Prostate gland (tissue), 2 donors: ENCODE measurements at places on chromosomes 11 and 22. TPM values are rescaled to one million over a fixed set of nuclear protein-coding genes. Genes with fewer than 3 reads are reported as not detected.

The DEPDC7 gene
- total RNA-seq = 2.6 TPM

The SCGB1C1 gene
- not detected for total RNA-seq

The UPK3A gene
- 103 TPM for total RNA-seq

The MMP8 gene
- not detected for total RNA-seq

The APOBEC3G gene
- total RNA-seq = 17.7 TPM

The ALDH3B1 gene
- 7.2 TPM for total RNA-seq

The LGALS12 gene
- total RNA-seq = not detected

The TMEM191B gene
- total RNA-seq = 7.3 TPM

The ACTN3 gene
- total RNA-seq = not detected

The TMEM184B gene
- 76.0 TPM for total RNA-seq

The LRRC32 gene
- 37.3 TPM for total RNA-seq
